ENCODE measurements at places on chromosomes 4 and X. TPM values are rescaled to one million over a fixed set of nuclear protein-coding genes. Genes with fewer than 3 reads are reported as not detected.

DNA sequence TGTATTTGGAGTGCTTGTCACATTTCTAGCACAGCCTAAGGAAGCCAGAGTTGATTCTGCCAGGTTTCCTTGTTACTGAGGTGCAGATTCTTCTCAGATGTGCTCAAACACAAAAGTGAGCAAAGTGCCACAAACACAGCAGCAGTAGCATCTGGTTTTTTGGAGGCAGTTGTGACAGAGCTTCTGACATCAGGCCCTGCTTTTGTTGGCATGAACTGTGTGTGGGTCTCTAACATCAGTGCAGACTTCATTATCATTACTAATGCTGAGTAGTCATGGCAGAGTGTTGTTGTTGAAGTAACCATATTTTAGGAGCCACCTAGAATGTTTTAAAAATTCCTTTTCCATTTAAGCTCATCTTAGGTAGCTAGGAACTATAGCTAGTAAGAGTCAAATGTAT is 656.6 kb downstream of the ANKRD50 start:
- no peaks in the 10 kb centered on the region for H3K27me3 ChIP-seq
- H3K36me3 ChIP-seq: no peaks in the 10 kb centered on the region
- no peak overlapping the region for H3K4me3 ChIP-seq
- no peak overlapping the region for H3K27ac ChIP-seq
- H3K4me1 ChIP-seq: peaks cover 2% of the 10 kb centered on the region
- DNase-seq: no peak

- H3K36me3 ChIP-seq: no peaks in the 10 kb centered on the region
- no peaks in the 10 kb centered on the region for H3K4me1 ChIP-seq
- H3K27me3 ChIP-seq: no peaks in the 10 kb centered on the region
- no peak for DNase-seq
- H3K4me3 ChIP-seq: no peak overlapping the region
- H3K27ac ChIP-seq: peak overlapping the region; percentile 50
These were observed 11.9 kb upstream of the MAOA start for GRCh38 chrX:43644124-43644701.

GRCh38 chrX:1751781-1752180 is 136.9 kb downstream of the ASMT start:
- no peak for DNase-seq
- no peaks in the 10 kb centered on the region for H3K4me1 ChIP-seq
- H3K27ac ChIP-seq: no peak overlapping the region
- H3K4me3 ChIP-seq: no peak overlapping the region

GRCh38 chrX:155967653-155968325 is 29.7 kb upstream of the IL9R start:
- H3K36me3 ChIP-seq: no peaks in the 10 kb centered on the region
- H3K4me1 ChIP-seq: no peaks in the 10 kb centered on the region
- no peak overlapping the region for H3K4me3 ChIP-seq
- H3K27me3 ChIP-seq: no peaks in the 10 kb centered on the region
- H3K27ac ChIP-seq: no peak overlapping the region

UBE2K gene
- total RNA-seq: 78.6 TPM

GRCh38 chr4:73127839-73128453 is 58.4 kb upstream of the COX18 start:
- H3K27ac ChIP-seq: no peak overlapping the region
- DNase-seq: peak; percentile 3
- H3K4me1 ChIP-seq: no peaks in the 10 kb centered on the region
- H3K36me3 ChIP-seq: no peaks in the 10 kb centered on the region
- H3K4me3 ChIP-seq: no peak overlapping the region
- no peaks in the 10 kb centered on the region for H3K27me3 ChIP-seq

GRCh38 chr4:118213101-118213500 is 139.7 kb downstream of the PRSS12 start:
- H3K27me3 ChIP-seq: no peaks in the 10 kb centered on the region
- no peak overlapping the region for H3K27ac ChIP-seq
- no peak for DNase-seq
- no peak overlapping the region for H3K4me3 ChIP-seq
- H3K36me3 ChIP-seq: no peaks in the 10 kb centered on the region
- no peaks in the 10 kb centered on the region for H3K4me1 ChIP-seq

DNA sequence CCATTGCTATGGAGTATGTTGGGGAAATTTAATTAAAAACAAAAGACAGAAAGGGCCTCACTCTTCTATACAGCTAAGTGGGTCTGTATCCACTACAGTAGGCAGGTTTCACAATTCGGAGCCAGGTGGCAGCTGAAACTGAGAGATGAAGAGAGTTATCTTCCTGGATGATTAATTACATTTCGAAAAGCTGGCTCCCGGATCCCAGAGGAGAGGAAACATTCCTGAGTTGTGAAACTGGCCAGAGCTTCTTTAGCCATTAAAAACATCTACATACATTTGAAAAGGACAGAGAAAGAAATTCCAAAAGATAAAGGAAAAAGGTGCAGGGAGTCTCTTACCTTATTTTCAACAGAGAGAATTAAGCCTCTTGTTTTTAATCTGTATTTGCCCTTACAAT is 15.5 kb upstream of the PDZD4 start:
- H3K4me1 ChIP-seq: no peaks in the 10 kb centered on the region
- no peak for DNase-seq
- no peaks in the 10 kb centered on the region for H3K36me3 ChIP-seq
- H3K27ac ChIP-seq: no peak overlapping the region

- peaks cover 3% of the 10 kb centered on the region for H3K36me3 ChIP-seq
- H3K4me3 ChIP-seq: no peak overlapping the region
- H3K27ac ChIP-seq: no peak overlapping the region
- H3K27me3 ChIP-seq: no peaks in the 10 kb centered on the region
- H3K4me1 ChIP-seq: no peaks in the 10 kb centered on the region
These were observed 30.1 kb upstream of the MXD4 start for GRCh38 chr4:2291705-2292645.

DNA sequence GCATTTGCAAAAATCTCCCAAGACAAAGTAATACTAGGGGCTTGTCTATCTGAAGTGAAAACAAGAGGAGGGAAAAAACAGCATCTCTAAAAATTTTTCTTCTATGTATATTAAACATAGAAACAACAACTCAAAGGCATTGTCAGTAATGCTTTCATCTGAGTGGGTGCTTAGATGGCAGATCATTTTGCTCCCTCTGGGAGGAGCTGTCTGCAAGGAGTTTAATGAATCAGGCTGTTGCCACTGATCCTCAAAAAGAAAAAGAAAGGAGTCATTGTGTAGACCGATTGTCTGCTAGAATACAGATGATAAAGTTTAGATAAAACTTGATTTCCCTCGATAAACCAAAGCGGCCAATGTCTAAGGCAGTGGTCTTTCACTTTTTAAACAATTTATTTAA is 49.7 kb upstream of the KLHL8 start:
- H3K4me1 ChIP-seq: no peaks in the 10 kb centered on the region
- H3K4me3 ChIP-seq: no peak overlapping the region
- H3K27ac ChIP-seq: no peak overlapping the region
- DNase-seq: no peak

TRIM61 gene
- 1.5 TPM for total RNA-seq

DNA sequence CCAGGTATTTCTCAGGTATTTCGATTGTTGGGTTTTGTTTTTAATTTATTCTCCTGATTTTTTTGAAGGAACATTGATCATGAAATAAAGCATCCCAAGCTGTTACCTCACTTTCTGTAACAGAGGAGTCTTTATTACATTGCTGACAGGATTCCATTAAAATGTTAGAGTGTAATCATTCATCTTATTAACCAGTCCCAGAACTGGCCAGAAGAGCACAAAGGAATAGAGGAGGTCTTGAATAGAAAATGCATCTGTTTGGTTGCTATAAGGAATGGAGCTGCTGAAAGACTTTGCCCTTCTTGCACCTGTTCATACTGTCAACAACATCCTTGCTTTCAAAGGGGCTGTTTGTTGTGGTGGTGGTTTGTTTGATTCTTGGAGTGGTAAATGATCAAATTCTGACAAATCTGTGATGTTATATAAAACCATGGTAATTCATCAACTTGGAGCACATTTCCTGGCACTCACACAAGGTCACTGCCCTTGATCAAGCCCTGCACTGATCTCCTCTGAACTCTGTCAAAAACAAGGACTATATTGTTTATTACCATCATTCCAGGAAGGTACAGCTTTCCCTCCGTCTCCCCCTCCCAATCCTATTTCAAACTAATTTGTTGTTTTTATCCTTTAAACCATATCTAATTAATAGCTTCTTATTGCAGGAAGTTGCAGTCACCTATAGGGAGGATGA is 215.8 kb downstream of the PCDH19 start:
- H3K27me3 ChIP-seq: peaks cover 3% of the 10 kb centered on the region
- no peak overlapping the region for H3K27ac ChIP-seq
- no peaks in the 10 kb centered on the region for H3K4me1 ChIP-seq

RTL3 gene
- total RNA-seq: not detected

DSPP gene
- not detected for total RNA-seq

- H3K27ac ChIP-seq: peak overlapping the region; percentile 77
- DNase-seq: no peak
- H3K36me3 ChIP-seq: no peaks in the 10 kb centered on the region
- H3K4me1 ChIP-seq: no peaks in the 10 kb centered on the region
- no peaks in the 10 kb centered on the region for H3K27me3 ChIP-seq
- H3K4me3 ChIP-seq: no peak overlapping the region
These were observed 168.4 kb upstream of the EDNRA start for GRCh38 chr4:147312376-147313046.

GRCh38 chrX:64398088-64398487 is 2.8 kb upstream of the MTMR8 start:
- H3K4me1 ChIP-seq: no peaks in the 10 kb centered on the region
- no peaks in the 10 kb centered on the region for H3K27me3 ChIP-seq
- DNase-seq: no peak
- H3K36me3 ChIP-seq: no peaks in the 10 kb centered on the region
- H3K27ac ChIP-seq: no peak overlapping the region

- no peak overlapping the region for H3K4me3 ChIP-seq
- H3K27ac ChIP-seq: no peak overlapping the region
- no peaks in the 10 kb centered on the region for H3K4me1 ChIP-seq
- no peaks in the 10 kb centered on the region for H3K36me3 ChIP-seq
- H3K27me3 ChIP-seq: no peaks in the 10 kb centered on the region
These were observed 440.1 kb upstream of the SMIM31 start for GRCh38 chr4:164313853-164314252.

GRCh38 chr4:52299120-52299519 is 248.0 kb downstream of the SPATA18 start:
- no peaks in the 10 kb centered on the region for H3K36me3 ChIP-seq
- H3K27ac ChIP-seq: no peak overlapping the region
- H3K4me1 ChIP-seq: no peaks in the 10 kb centered on the region

FAM236C gene
- total RNA-seq: not detected

- no peaks in the 10 kb centered on the region for H3K27me3 ChIP-seq
- no peaks in the 10 kb centered on the region for H3K4me1 ChIP-seq
- DNase-seq: no peak
- H3K27ac ChIP-seq: no peak overlapping the region
These were observed 21.5 kb upstream of the LRAT start for GRCh38 chr4:154722262-154722661.

NUDT11 gene
- 0.93 TPM for total RNA-seq

GRCh38 chrX:24332878-24333277 is 19.0 kb upstream of the SUPT20HL2 start:
- no peaks in the 10 kb centered on the region for H3K36me3 ChIP-seq
- no peak overlapping the region for H3K4me3 ChIP-seq
- H3K4me1 ChIP-seq: no peaks in the 10 kb centered on the region

CYTL1 gene
- 0.73 TPM for total RNA-seq

NOX1 gene
- not detected for total RNA-seq

DNA sequence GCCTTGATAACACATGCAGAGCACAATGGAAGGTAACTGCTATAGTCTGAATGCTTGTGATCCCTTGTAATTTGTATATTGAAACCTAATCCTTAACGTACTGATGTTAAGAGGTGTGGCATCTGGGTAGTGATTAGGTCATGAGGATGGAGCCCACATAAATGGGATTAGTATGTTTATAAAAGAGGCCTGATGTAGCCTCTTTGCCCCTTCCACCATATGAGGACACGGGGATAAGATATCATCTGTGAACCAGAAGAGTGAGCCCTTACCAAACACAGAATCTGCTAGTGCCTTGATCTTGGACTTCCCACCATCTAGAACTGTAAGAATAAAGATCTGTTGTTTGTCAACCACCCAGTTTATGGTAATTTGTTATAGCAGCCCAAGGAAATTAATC is 1074.2 kb upstream of the INTU start:
- no peaks in the 10 kb centered on the region for H3K27me3 ChIP-seq
- DNase-seq: no peak
- H3K36me3 ChIP-seq: no peaks in the 10 kb centered on the region
- H3K4me1 ChIP-seq: no peaks in the 10 kb centered on the region
- no peak overlapping the region for H3K27ac ChIP-seq
- H3K4me3 ChIP-seq: no peak overlapping the region

- H3K36me3 ChIP-seq: no peaks in the 10 kb centered on the region
- peaks cover 99% of the 10 kb centered on the region for H3K4me1 ChIP-seq
- H3K27me3 ChIP-seq: no peaks in the 10 kb centered on the region
- peak; percentile 68 for DNase-seq
- peak overlapping the region; percentile 57 for H3K27ac ChIP-seq
- no peak overlapping the region for H3K4me3 ChIP-seq
These were observed 24.3 kb downstream of the ADD1 start for GRCh38 chr4:2867758-2868491.

DNA sequence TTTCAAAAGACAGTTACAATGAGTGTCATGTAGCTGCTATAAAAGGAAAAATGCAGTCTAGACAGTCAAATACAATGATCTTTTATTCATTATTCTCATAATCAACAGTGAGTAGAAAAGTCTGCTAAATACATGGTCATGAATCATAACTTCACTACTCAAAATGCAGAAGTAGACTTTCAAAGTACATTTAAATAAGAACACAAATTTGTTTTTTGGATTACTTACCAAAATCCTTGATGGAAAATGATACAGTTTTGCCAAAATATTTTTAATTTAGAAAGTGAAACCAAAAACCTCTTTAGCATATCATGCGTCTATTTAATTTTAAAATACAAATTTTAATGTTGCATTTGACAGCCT is 4.9 kb downstream of the ACSL4 start:
- no peak for DNase-seq
- H3K27ac ChIP-seq: no peak overlapping the region
- peaks cover 23% of the 10 kb centered on the region for H3K4me1 ChIP-seq
- H3K36me3 ChIP-seq: no peaks in the 10 kb centered on the region

DNA sequence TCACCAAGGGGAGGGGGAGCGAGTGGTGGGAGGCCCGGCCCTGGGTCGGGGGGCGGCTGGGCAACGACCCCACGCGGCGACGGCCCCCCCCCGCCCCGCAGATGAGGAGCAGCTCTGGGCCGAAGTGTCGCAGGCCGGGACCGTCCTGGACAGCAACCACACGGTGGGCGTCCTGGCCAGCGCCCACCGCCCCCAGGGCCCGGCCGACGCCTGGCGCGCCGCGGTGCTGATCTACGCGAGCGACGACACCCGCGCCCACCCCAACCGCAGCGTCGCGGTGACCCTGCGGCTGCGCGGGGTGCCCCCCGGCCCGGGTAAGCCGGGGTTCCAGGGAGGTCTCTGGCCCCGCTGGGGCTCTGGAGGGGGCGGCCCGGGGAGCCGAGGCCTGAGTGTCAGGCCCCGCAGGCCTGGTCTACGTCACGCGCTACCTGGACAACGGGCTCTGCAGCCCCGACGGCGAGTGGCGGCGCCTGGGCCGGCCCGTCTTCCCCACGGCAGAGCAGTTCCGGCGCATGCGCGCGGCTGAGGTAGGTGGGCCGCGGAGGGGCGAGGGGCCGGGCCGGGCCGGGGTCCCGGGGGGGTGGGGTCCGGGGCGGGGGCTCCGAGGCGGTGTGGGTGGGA is 8.7 kb upstream of the FGFRL1 start:
- no peaks in the 10 kb centered on the region for H3K36me3 ChIP-seq
- DNase-seq: no peak
- no peak overlapping the region for H3K4me3 ChIP-seq
- peaks cover 66% of the 10 kb centered on the region for H3K27me3 ChIP-seq
- peaks cover 22% of the 10 kb centered on the region for H3K4me1 ChIP-seq
- H3K27ac ChIP-seq: no peak overlapping the region
